ENCODE measurements at places on chromosomes 12 and 14.

- no peak for DNase-seq
These were observed 208.2 kb upstream of the RBM19 start for GRCh38 chr12:114174326-114174725.

DNA sequence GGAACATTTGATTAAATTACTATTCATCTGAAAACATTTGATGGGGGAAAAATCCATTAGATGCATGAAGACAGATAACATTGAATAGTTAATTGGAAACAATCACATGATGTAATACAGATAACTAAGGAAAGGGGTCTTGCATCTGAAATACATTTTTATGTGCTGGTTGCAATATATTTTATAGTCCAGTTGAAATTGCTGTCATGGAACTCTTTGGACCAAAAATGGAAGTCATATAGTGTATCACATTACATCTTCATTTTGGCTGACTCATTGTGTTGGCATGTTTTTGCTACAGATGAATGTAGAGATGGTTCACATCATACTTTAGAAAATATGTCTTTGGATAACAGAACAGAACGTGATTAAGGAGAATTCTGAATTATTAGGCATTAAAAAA lies 43.0 kb upstream of the GNPNAT1 start:
- no peak for DNase-seq

GRCh38 chr14:104119488-104120251 lies 18.7 kb upstream of the KIF26A start:
- no peak for DNase-seq

- DNase-seq = no peak
These were observed 108.7 kb downstream of the TTC8 start for GRCh38 chr14:88933191-88933590.

- no peak for DNase-seq
These were observed 55.4 kb downstream of the KCNJ8 start for GRCh38 chr12:21718944-21719650.

- no peak for DNase-seq
These were observed 19.4 kb upstream of the CNTN1 start for GRCh38 chr12:40672741-40673271.

- DNase-seq = no peak
These were observed 7.9 kb downstream of the GSC start for GRCh38 chr14:94761997-94762377.

GRCh38 chr12:125038976-125039625 lies 26.1 kb upstream of the AACS start:
- DNase-seq = no peak

DNA sequence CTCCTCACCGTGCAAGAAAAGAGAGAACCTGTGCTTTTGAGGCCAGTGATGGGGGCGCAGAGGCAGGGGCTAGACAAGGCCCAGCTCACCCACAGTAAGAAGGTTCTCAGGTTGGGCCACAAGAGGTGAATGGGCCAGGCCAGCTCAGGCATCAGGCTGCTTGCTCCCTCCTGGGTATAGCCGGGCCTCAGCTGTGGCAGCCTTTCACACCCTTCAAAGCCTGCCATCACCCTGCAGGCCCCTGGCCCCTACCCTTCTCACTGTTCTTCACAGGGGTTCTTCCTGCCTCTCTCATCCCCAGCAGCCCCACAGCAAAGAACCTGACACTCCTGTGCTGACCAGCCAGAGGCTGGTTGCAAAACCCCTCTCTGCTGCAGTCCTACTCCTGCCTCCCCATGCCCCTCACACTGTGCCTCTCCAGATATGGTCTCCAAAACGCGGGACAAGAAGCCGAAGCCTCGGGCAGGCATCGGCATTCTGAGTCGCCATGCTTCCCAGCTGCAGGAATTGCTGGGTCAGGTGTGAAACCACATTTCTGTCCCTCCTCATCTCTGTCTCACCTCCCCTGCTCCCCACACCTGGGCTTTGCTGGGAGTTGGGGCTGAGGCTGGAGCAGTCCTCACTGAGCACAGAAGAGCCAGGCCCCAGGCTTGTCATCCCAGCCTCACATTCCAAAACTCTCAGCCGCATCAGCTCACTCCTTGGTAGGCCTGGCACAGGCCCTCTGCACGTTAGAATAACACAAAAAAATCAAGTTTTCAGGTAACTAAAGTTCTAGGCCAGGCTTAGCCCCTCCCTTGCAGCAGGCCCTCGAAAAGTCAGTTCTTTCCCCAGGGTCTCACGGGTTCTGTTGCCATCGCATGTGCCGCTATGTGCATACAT lies 6.9 kb upstream of the FAIM2 start:
- no peak for DNase-seq

- no peak for DNase-seq
These were observed 9.7 kb upstream of the DYNLL1 start for GRCh38 chr12:120485961-120486881.

GRCh38 chr12:99722690-99723486 lies 75.3 kb downstream of the GARIN6 start:
- DNase-seq = no peak
